Activated CD8-positive, alpha-beta memory T cell treated with anti-CD3 and anti-CD28 coated beads, Interleukin-2, amount 10 ng/mL, durations not matched to agents 7 days and 5 days (primary cell): ENCODE measurements at places on chromosomes 1 and 21. TPM values are rescaled to one million over a fixed set of nuclear protein-coding genes. Genes with fewer than 3 reads are reported as not detected.

SLC1A7 gene
- total RNA-seq = not detected

FMO1 gene
- total RNA-seq = not detected

PTPN14 gene
- total RNA-seq = 1.1 TPM

CASZ1 gene
- total RNA-seq = 16.3 TPM

TRNP1 gene
- 0.19 TPM for total RNA-seq

NBPF6 gene
- total RNA-seq = not detected

FCRL5 gene
- not detected for total RNA-seq
